ENCODE measurements at places on chromosomes 7 and 10. TPM values are rescaled to one million over a fixed set of nuclear protein-coding genes. Genes with fewer than 3 reads are reported as not detected.

The BCCIP gene
- 83.3 TPM for total RNA-seq

The ZNF277 gene
- 11.2 TPM for total RNA-seq

The RAPGEF5 gene
- 1.1 TPM for total RNA-seq

The IDI2 gene
- not detected for total RNA-seq

The ZNF488 gene
- total RNA-seq: not detected

The PON1 gene
- not detected for total RNA-seq

The ZNF783 gene
- 14.0 TPM for total RNA-seq

The PRKAR2B gene
- 0.57 TPM for total RNA-seq

The DNAJC12 gene
- 2.3 TPM for total RNA-seq

The GPC2 gene
- 2.7 TPM for total RNA-seq

The CHAT gene
- not detected for total RNA-seq

The OR2A1 gene
- not detected for total RNA-seq

The CRTAC1 gene
- not detected for total RNA-seq

The CALHM3 gene
- not detected for total RNA-seq

The LRCH4 gene
- total RNA-seq: 125 TPM

All from natural killer cell treated with Interleukin-12 subunit alpha and Interleukin-12 subunit beta and Interleukin-15 and Interleukin-18, amount 100 ng/mL, for 72 hours (primary cell).